Suppressor macrophage treated with lipopolysaccharide for 1 hour (primary cell): ENCODE measurements at places on chromosomes 13 and 19.

GRCh38 chr19:41521931-41522555 is 53.9 kb upstream of the CEACAM21 start:
- DNase-seq = peak; percentile 50

DNA sequence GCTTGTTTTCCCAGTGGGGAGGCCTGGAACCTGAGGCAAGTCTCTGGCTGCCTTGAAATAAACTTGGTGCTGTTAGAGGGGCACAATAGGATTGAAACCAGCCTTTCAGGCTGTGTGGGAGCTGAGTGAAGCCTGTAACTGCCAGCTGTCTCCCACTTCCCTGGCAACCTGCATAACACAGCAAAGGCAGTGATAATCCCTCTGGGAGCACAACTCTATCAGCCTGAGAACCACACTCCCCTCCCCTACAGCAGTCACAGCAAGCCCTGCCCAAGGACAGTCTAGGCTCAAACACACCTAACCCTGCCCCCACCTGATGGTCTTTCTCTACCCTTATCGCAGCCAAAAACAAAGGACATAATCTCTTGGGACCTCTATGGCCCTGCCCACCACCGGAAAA is 683.8 kb upstream of the ATXN8OS start:
- no peak for DNase-seq

DNA sequence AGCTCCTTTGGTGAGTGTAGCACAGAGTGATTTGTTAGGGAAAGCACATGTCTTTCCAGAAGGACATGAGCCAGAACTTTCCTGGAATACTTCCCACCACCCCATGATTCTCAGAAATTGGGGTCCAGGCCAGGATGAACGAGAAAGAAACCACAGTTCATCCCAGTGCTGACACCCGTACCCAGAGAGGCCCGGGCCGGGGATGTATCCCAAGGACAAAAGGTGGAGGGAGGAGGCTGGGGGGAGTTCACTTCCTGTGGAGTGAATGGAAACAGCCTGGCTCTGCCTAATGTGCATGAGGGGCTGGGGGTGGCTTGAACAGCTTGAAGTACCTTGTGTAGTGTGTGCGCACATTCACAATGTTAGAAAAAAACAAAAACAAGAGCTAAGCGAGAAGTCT is 47.5 kb downstream of the CDADC1 start:
- DNase-seq = no peak

DNA sequence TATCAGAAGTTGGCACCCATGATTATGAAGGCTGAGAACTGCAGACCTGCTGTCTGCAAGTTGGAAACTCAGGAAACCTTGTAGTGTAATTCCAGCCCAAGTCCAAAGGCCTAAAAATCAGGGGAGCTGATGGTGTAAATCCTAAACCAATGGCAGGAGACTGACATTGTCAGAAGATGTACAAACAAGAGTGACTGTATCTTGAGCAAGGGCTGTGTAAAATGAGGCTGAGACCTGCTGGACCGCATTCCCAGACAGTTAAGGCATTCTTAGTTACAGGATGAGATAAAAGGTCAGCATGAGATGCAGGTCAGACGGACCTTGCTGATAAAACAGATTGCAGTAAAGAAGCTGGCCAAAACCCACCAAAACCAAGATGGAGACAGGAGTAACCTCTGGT is 147.7 kb downstream of the COG6 start:
- no peak for DNase-seq

DNA sequence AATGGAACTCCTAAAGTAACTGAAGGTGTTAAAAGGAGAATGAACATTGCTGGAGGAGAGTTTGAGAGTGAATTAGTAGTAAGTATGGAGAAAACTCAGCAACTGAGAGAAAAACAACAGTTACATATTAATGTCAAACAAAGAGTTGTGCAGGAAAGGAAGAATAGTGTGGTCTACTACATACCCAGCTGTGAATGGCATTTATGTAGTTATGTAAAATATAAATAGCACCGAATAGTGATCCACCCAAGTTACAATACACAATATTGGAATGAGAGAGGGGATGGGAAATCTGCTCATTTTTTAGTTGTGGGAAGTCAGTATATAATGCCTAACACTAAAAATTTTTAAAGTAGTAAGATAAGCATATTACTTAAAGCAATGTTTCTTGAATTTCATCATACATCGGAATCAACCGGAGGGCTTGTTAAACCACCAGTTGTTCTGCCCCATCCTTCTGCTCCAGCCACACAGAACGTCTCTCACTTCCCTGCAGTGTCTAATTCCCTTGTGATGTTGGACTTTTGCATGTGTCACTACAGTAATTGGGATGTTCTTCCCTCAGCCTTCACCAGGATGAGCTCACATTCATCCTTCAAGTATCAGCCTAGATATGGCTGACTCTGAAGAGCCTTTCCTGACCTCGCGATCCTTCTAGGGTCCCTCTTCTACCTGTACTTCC is 11.5 kb downstream of the CCDC70 start:
- DNase-seq = no peak

- DNase-seq = no peak
Measured at GRCh38 chr19:47036097-47036651, 12.2 kb downstream of the TMEM160 start.

DNA sequence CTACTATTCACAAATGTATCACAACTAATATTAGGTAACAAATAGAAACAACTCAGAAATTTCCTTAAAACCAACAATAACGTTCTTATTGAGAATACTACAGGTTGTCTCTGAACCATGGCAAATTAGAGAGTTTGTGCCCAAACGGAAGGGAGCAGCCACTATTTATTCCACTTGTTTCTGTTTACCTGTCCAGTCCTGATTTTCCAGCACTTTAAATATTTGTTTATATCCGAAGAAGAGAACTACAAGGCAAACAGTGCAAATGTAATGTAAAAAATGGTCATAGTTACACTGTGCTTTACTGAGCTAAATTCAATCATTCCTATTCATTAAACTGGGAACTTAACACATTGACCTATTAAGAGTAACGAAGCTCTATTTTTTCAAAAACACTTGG is 9.2 kb downstream of the SUCLA2 start:
- no peak for DNase-seq

DNA sequence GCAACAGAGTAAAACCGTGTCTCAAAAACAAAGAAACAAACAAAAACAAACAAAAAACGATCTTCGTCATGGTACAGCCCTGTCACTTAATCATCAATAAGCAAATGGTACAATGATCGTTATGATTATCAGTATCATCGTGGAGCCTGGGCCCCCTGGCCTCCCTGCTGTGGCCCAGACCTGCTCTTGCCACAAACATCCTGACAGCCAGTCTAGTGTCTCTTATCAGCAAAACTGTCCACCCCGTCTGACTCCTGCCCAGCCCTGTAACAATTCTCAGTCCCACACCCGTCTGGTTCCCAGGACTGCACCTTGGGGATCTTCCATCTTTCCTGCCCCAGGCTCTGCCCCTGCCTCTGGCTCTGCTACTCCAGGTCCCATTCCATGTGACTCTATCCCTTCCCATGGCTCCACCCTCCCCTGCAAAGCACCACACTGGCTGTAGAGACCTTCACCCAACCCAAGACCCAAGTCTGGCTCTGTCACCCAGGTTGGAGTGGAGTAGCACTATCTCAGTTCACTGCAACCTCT is 5.7 kb downstream of the ZNF653 start:
- no peak for DNase-seq

DNA sequence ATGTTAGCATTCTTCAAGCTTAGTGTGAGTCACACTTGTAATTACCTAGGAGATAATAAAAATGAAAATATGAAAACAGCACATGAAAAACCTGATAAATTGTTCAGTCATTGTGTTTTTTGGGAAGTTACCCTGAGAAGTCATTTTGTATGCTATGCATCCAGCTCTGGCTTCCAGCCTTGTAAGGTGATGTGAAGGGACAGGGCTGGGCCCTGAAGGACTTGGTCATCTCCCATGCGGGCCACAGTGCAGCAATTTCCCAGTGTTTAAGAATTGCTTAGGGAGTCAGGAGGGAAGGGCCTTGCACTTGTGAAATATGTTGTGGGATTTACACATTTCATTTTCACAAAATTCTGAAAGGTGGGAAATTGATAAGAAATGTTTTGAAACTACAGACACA is 41.3 kb downstream of the ARHGEF7 start:
- DNase-seq = no peak

- no peak for DNase-seq
Measured at GRCh38 chr13:20778311-20778710, 4.5 kb upstream of the EEF1AKMT1 start.

GRCh38 chr13:47548294-47548840 is 452.7 kb downstream of the SUCLA2 start:
- no peak for DNase-seq

GRCh38 chr19:42250666-42251531 is 4.0 kb downstream of the ERF start:
- DNase-seq = peak; percentile 36

DNA sequence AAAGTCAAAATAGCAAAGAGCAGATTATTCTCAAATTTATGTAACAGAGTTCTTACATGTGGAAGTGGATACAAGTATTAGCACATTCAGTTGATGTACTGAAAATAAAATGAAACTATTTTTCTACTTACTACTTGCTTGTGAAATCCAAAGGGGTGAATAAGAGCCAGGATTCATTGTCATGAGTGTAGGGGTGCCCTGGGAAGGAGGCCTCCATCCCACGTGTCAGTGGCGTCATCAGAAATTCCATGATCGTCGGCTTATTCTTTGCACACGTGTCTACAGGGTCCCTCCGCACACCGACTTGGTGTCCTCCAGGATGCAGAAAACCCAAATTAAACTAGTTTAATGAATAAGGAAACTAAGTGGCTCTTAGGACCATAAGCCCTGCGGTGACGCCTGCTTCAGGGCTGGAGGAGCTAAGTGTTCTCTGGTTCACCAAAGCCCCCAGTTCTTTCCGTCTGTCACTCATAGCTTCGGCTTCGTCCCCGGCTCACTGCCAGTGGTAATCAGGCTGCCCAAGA is 55.5 kb downstream of the IRS2 start:
- DNase-seq = peak; percentile 44

GRCh38 chr19:45646345-45646698 is 7.1 kb upstream of the EML2 start:
- no peak for DNase-seq

DNA sequence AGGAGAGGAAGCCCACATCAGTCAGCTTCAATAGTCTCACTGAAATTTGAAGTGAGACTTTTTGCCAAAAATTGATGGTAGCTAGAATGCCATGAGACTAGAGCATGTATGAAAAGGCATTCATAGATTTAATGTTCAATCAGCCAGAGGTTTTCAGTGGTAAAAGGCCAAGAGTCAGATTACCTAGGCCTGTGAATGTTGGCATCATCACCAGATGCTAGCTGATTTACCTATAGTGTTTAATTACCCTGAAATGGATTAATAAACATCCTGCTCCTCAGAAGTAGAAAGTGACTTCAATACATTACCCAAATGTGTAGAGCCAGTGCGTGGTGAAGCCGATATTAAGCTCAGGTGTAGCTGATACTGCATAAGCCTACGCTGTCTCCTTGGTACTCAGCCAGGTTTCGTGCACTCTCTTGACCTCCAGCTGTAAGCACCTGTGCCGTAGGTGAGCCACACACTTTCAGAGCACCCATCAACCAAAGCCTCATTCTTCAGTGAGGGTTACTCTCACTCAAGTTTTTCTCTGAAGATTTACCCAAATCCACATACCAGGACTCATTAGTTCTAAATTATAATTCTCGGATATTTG is 1140.3 kb upstream of the SLC10A2 start:
- no peak for DNase-seq

DNA sequence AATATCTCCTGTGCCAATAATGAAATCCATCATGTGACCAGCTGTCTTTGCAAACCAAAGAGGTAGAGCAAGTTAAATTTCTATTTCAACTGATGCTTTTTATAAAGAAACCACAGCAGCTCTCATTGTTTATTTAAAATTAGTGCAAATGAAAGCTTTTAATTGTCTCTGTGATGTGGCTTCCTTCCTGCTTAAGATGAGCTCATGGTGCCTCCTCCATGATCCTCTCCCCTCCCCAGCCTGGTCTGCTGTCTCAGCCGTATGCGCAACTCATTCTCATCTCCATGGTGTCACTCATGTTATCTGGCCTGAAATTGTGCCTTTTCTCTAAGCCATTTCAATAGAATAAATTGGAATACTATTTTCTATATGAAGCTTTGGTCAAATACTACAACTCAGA is 270.6 kb downstream of the FGF14 start:
- no peak for DNase-seq

DNA sequence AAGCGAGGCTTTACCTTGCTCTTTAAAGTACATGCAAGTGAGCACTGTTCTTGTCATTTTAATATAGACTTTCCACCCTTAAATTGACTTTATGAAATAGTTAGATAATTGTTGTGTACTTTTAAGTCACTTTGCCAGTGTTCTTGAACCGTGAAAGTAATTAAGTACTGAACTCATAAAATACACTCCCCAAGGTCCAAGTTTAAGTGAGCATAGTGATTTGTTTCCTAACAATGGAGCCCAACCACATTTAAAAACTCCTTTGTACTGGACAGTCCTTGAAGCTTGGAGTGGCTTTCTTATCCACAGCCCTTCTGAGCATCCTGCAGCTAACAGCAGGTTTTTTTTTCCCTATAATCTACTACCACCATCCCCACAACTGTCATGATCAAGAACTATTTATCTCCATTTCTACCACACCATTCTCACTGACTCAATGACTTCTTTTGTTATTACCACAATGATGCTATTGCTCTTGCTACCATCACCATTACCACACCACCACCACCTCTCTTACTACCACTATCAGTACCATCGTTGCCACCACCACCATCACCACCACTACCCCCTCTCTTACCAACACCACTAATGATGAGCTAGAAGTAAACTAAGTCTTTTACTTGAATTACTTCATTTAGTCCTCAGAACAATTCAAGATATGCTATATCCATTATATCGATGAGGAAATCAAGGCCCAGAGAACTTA is 452.6 kb downstream of the DIAPH3 start:
- DNase-seq = no peak

DNA sequence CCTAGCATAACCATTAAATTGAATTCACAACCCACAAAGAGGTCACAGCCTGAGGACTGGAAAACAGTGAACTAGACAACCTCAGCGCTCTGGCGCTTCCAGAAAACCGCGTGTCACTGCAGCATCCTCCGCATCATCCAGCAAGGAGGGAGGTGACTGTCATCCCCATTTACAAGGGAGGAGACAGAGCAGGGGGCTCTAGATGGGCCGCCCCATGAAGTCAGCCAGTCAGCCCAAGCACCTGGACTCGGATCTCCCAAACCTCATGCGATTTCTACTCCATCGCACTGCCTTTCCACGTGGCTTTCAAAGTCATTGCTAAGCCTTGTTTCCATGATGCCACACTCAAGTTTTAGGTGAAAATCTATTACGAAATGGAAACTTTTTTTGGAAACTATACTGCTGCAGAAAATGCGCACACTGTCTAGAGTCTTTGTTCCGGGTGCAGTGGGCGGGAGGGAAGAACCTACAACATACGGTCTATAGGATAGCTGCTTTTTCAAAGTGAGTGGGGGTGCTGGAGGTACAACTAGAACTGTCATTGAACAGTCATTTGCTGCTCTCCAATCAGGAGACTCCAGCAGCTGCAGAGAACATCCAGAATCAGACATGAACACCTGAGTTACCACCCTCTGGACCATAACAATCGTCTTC is 2.8 kb downstream of the AP3D1 start:
- DNase-seq = no peak

GRCh38 chr19:58350001-58350861 is 3.1 kb downstream of the A1BG start:
- no peak for DNase-seq

GRCh38 chr19:49861107-49861506 is 6.3 kb downstream of the PNKP start:
- no peak for DNase-seq

- peak; percentile 31 for DNase-seq
Measured at GRCh38 chr19:54391589-54392061, 23.6 kb upstream of the TTYH1 start.
